T-helper 1 cell treated with Interleukin-12 subunit alpha and Interleukin-12 subunit beta and Interleukin-4 antibody, amounts not matched to agents 30 ng/mL and 1 ng/mL, for 36 hours (primary cell): ENCODE measurements at places on chromosomes 1 and 21. TPM values are rescaled to one million over a fixed set of nuclear protein-coding genes. Genes with fewer than 3 reads are reported as not detected.

Gene RPTN
- not detected in 2 replicates for total RNA-seq

Gene REN
- not detected in 2 replicates for total RNA-seq

Gene CFAP107
- total RNA-seq: not detected in 2 replicates

Gene C8B
- total RNA-seq: not detected in 2 replicates

Gene CD48
- total RNA-seq: 228 and 235 TPM in 2 replicates

Gene TTC22
- 10.2 and 11.0 TPM in 2 replicates for total RNA-seq

Gene DCDC2B
- 0.22 TPM in 1 of 2 replicates, not detected in the other for total RNA-seq

Gene TMEM52
- not detected in 2 replicates for total RNA-seq
